ENCODE measurements at places on chromosomes 6 and 20. TPM values are rescaled to one million over a fixed set of nuclear protein-coding genes. Genes with fewer than 3 reads are reported as not detected.

GRCh38 chr20:1720226-1720625 lies 62.6 kb upstream of the SIRPG start:
- peak; percentile 72 for DNase-seq
- H3K27me3 ChIP-seq, result peaks cover 17% of the 10 kb centered on the region
- no peak overlapping the region for H3K4me3 ChIP-seq
- H3K4me1 ChIP-seq, result no peaks in the 10 kb centered on the region
- H3K27ac ChIP-seq, result no peak overlapping the region
- H3K36me3 ChIP-seq, result no peaks in the 10 kb centered on the region

DNA sequence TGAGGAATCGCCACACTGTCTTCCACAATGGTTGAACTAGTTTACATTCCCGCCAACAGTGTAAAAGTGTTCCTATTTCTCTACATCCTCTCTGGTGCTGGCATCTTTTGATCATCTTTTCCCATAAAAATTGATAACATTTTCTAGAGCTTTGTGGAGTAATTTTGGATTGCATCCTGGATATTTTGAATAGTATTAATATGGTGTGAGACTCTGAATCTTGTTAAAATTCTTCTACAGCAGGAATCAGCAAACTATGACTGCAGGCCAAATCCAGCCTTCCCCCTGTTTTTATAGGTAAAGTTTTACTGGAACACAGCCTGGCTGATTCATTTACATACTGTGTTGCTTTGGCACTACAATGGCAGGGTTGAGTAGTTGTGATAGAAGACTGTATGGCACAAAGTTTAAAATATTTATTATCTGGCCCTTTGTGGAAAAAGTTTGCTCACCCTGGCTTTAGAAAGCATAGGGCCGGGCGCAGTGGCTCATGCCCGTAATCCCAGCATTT lies 15.0 kb upstream of the RNF8 start:
- H3K4me3 ChIP-seq, result no peak overlapping the region
- H3K36me3 ChIP-seq, result no peaks in the 10 kb centered on the region
- no peak for DNase-seq

The MUC21 gene
- total RNA-seq, result not detected

- H3K4me1 ChIP-seq, result no peaks in the 10 kb centered on the region
- H3K36me3 ChIP-seq, result no peaks in the 10 kb centered on the region
- no peaks in the 10 kb centered on the region for H3K27me3 ChIP-seq
- no peak overlapping the region for H3K4me3 ChIP-seq
Measured at GRCh38 chr6:51477711-51478311, 609.6 kb downstream of the PKHD1 start.

DNA sequence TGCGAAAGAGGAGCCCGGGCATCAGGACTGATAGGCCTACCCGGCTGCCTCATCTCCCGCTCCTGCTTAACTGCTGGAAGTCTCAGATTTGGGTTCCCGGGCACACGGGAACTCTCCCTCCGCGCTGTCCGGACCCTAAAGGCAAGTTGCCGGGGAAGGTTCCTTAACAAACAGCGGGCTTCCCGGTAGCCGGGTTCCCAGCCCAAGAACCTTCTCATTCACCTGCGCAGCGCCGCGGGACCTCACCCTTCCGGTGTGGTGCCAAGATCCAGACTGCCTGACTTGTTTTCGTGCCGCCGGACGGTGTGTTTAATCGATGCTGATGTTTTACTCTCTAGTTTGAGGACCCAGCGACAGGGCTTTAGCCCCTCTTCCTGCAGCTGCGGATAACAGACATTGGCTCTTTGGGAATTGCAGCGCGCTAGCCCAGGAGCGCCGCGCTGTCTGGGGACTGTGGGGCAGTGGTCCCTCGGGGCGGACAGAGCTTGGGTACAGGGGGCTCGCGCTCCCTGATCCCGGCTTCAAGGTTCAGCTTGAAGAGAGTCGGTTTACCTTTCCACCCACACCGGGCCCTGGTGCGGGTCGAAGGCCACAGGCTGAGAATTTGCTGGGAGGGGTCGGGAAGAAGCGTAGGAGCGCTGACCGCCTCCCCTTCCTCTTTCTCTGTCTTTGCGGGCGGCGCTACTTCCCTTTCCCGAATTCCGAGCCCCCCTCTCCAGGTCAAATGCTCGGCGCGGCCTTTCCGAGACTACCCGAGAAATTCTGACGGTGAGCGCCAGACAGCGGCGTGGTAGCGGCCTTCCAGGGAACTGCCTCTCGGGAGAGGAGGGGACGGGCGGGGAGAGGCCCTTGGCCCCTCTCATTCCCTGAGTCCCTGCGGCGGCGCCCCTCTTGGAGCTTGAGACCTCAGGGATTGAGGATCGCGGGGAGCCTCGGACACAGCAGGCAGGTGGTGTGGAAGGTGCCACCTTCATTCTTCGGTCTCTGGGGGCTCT lies 17.2 kb downstream of the ABT1 start:
- H3K27me3 ChIP-seq, result peaks cover 14% of the 10 kb centered on the region
- no peak overlapping the region for H3K27ac ChIP-seq
- H3K4me3 ChIP-seq, result peak overlapping the region; percentile 46
- H3K36me3 ChIP-seq, result no peaks in the 10 kb centered on the region
- H3K4me1 ChIP-seq, result peaks cover 17% of the 10 kb centered on the region

The BCLAF1 gene
- total RNA-seq, result 81.0 TPM

GRCh38 chr6:157223021-157223430 lies 100.3 kb downstream of the TMEM242 start:
- peaks cover 33% of the 10 kb centered on the region for H3K4me1 ChIP-seq
- H3K4me3 ChIP-seq, result no peak overlapping the region
- no peaks in the 10 kb centered on the region for H3K27me3 ChIP-seq
- no peaks in the 10 kb centered on the region for H3K36me3 ChIP-seq
- no peak for DNase-seq

The IMPG1 gene
- total RNA-seq, result not detected

GRCh38 chr20:2833761-2834160 lies 6.7 kb downstream of the PCED1A start:
- no peaks in the 10 kb centered on the region for H3K36me3 ChIP-seq
- H3K4me1 ChIP-seq, result no peaks in the 10 kb centered on the region
- no peak for DNase-seq
- peaks cover 11% of the 10 kb centered on the region for H3K27me3 ChIP-seq
- no peak overlapping the region for H3K27ac ChIP-seq
- H3K4me3 ChIP-seq, result no peak overlapping the region

GRCh38 chr6:21922086-21922485 lies 328.5 kb downstream of the SOX4 start:
- DNase-seq, result no peak
- no peak overlapping the region for H3K4me3 ChIP-seq
- no peaks in the 10 kb centered on the region for H3K27me3 ChIP-seq
- no peaks in the 10 kb centered on the region for H3K36me3 ChIP-seq

The REV3L gene
- total RNA-seq, result 49.2 TPM

The RSPO3 gene
- total RNA-seq, result 36.1 TPM

DNA sequence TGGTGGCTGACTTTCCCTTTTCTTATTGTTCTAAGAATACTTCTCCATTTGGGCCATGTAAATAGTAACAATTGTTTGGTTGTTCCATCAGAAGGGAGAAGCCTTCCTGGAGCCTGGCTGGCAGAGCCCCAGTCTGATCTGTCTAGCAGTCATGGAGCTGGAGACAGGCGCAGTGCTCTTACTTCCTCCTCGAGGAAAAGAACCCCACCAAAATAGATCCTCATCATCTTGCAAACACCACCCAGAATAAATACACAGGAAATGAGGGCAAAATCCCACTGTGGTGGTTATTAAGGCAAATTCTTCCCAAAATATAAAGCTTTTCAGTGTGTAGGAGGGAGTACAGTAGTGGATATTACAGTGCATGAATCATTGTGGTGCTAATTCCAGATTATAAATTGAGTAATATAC lies 195.1 kb upstream of the SGK1 start:
- no peak overlapping the region for H3K4me3 ChIP-seq
- H3K36me3 ChIP-seq, result no peaks in the 10 kb centered on the region
- H3K4me1 ChIP-seq, result peaks cover 13% of the 10 kb centered on the region
- DNase-seq, result no peak

The SLC35D3 gene
- total RNA-seq, result 0.42 TPM

- no peaks in the 10 kb centered on the region for H3K27me3 ChIP-seq
- H3K27ac ChIP-seq, result no peak overlapping the region
- DNase-seq, result no peak
- no peaks in the 10 kb centered on the region for H3K36me3 ChIP-seq
Measured at GRCh38 chr20:52482044-52482443, 290.5 kb upstream of the ZFP64 start.

GRCh38 chr6:11682561-11682975 lies 96.0 kb downstream of the ADTRP start:
- no peak overlapping the region for H3K4me3 ChIP-seq
- no peaks in the 10 kb centered on the region for H3K27me3 ChIP-seq
- H3K4me1 ChIP-seq, result no peaks in the 10 kb centered on the region

The NKAIN4 gene
- 0.45 TPM for total RNA-seq

GRCh38 chr20:32301719-32302506 lies 24.5 kb downstream of the KIF3B start:
- no peaks in the 10 kb centered on the region for H3K27me3 ChIP-seq
- peaks cover 3% of the 10 kb centered on the region for H3K4me1 ChIP-seq
- no peak for DNase-seq
- H3K36me3 ChIP-seq, result no peaks in the 10 kb centered on the region
- no peak overlapping the region for H3K27ac ChIP-seq
- H3K4me3 ChIP-seq, result no peak overlapping the region

DNA sequence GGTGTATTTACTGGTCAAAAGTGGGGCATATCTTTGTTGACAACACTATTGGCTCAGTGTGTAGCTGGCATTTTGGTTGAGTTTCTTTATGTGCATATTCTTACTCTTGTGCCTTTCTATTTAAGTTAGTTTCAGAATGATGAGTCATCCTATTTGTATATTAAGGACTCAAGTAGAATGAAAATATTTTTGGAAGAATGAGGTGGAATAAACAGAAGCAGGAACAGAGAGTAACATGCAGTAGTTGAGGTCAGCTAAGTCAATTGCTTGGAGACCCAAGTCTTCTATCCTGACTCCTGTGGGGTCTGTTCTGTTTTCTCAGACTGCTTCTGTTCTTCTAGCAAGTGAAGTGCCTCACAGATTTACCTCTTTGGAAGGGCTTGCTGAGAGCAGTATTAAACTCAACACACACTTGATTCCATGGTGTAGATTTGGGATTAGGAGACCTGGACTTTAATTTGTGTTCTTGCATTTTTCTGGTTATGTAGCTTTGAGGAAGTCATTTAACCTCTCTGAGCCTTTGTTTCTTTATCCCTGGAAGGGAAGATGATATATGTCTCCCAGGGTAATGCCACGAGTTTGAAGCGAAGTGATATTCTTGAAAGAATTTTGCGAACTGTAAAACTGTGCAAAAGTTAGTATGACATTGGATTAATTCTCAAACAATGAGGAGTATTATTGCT lies 324.3 kb downstream of the QKI start:
- no peaks in the 10 kb centered on the region for H3K36me3 ChIP-seq
- no peaks in the 10 kb centered on the region for H3K27me3 ChIP-seq
- H3K4me1 ChIP-seq, result peaks cover 5% of the 10 kb centered on the region
- H3K27ac ChIP-seq, result no peak overlapping the region
- no peak for DNase-seq
- H3K4me3 ChIP-seq, result no peak overlapping the region

GRCh38 chr20:36252511-36252910 lies 16.2 kb downstream of the AAR2 start:
- DNase-seq, result no peak
- peaks cover 88% of the 10 kb centered on the region for H3K36me3 ChIP-seq
- no peaks in the 10 kb centered on the region for H3K4me1 ChIP-seq
- H3K27ac ChIP-seq, result no peak overlapping the region
- H3K4me3 ChIP-seq, result no peak overlapping the region
- no peaks in the 10 kb centered on the region for H3K27me3 ChIP-seq

GRCh38 chr6:117465691-117466090 lies 16.8 kb upstream of the DCBLD1 start:
- no peak for DNase-seq
- H3K4me3 ChIP-seq, result no peak overlapping the region
- no peaks in the 10 kb centered on the region for H3K36me3 ChIP-seq
- no peaks in the 10 kb centered on the region for H3K4me1 ChIP-seq
- H3K27me3 ChIP-seq, result no peaks in the 10 kb centered on the region
- no peak overlapping the region for H3K27ac ChIP-seq

- no peaks in the 10 kb centered on the region for H3K36me3 ChIP-seq
- H3K4me3 ChIP-seq, result no peak overlapping the region
- no peak for DNase-seq
- no peaks in the 10 kb centered on the region for H3K27me3 ChIP-seq
Measured at GRCh38 chr20:3161316-3162079, 1.8 kb upstream of the FASTKD5 start.

The SLC52A3 gene
- 1.7 TPM for total RNA-seq

The STK38 gene
- total RNA-seq, result 32.0 TPM

DNA sequence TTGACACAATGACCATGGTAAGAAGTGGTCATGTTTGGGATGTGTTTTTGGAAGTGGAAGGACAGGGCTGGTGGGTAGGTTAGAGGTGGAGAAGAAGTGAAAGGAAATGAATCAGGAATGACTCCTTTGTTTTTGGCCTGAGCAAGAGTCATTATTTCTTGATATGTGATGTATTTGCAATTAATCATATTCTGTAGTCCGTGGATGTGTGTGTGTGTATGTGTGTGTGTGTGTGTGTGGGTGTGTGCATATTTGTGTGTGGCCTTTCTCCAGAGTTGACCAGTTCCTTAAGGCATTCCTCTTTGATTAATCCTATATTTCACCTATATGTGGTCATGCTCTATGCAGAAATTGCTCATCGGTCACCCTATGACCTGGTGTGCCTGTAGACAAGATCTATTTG lies 130.7 kb downstream of the UTRN start:
- peaks cover 23% of the 10 kb centered on the region for H3K4me1 ChIP-seq
- no peak for DNase-seq
- H3K36me3 ChIP-seq, result no peaks in the 10 kb centered on the region
- no peak overlapping the region for H3K27ac ChIP-seq
- no peak overlapping the region for H3K4me3 ChIP-seq

The SIRPB2 gene
- total RNA-seq, result 6.6 TPM

DNA sequence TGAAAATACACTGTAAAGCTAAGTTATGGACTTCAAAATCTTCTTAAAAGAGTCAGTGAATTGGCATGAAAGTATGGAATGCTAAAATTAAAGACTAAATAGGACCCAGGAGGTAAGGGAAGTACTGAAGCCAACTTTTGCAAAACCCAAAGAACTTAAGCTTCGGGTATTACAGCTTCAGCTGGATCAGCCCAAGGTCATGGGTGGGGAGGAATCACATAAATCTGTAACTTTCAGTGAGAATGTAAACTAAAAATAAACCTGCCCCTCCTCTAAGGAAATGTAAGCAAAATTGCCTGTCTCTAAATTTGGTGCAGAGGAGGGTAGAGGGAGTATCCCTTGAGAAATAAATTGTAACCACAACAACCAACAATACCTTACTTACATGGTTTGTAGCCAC lies 4.4 kb upstream of the MUC21 start:
- peaks cover 11% of the 10 kb centered on the region for H3K4me1 ChIP-seq
- H3K27me3 ChIP-seq, result no peaks in the 10 kb centered on the region
- H3K4me3 ChIP-seq, result no peak overlapping the region
- no peak overlapping the region for H3K27ac ChIP-seq
- no peak for DNase-seq

The FOXO3 gene
- total RNA-seq, result 125 TPM

- no peaks in the 10 kb centered on the region for H3K27me3 ChIP-seq
- H3K4me1 ChIP-seq, result peaks cover 43% of the 10 kb centered on the region
- H3K36me3 ChIP-seq, result peaks cover 49% of the 10 kb centered on the region
- no peak overlapping the region for H3K4me3 ChIP-seq
Measured at GRCh38 chr6:33434961-33435360, 15.1 kb downstream of the SYNGAP1 start.

The REM1 gene
- 8.5 TPM for total RNA-seq

The CD40 gene
- total RNA-seq, result 10.0 TPM

The COX4I2 gene
- total RNA-seq, result 7.1 TPM
